ENCODE measurements at places on chromosomes 12 and 14.

DNA sequence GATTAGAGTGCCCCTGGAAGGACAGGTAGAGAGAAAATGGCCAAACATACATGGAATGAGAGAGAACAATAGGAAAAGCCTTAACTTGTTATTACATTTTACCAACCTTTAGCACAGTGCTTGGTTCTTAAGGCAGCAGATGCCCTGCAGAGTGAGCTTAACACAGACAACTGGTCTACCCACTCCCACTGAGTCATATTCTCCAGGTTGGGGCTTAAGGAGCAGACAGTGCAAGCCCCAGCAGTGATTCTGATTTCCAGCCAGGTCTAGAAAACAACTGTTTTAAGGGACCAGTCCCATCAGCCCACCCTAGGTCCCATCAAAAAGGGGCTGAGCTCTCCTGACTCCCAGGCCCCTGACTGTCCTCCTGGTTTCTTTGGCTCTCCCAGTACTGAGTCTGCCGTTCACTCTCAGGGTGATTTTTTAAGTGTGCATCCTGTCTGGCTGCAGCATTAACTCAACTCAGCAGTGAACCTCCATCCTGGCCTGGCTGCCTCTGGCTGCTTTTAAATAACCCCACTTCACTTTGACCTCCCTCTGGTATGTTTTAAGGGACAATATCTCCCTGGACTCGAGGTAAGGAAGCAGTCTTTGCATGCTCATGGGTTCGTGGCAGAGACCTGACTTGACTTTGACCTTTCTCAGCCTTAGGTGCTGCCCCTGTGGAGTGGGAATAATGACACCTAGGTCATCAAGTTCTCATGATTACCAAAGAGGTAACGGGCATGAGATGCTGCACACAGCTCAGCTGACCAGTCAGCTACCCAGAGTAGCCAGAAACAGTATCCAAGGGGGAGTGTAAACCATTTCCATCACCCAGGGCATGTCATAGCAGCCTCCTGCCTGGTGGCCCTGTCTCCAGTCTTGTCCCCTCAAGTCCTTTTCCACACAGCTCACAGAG is 210.7 kb upstream of the PWP1 start:
- no peaks in the 10 kb centered on the region for H3K4me1 ChIP-seq
- no peaks in the 10 kb centered on the region for H3K36me3 ChIP-seq
- no peak for DNase-seq

- H3K27me3 ChIP-seq: no peaks in the 10 kb centered on the region
- no peak overlapping the region for H3K4me3 ChIP-seq
- DNase-seq: no peak
- no peaks in the 10 kb centered on the region for H3K4me1 ChIP-seq
- H3K36me3 ChIP-seq: no peaks in the 10 kb centered on the region
Measured at GRCh38 chr12:94169966-94170689, 21.8 kb downstream of the PLXNC1 start.

DNA sequence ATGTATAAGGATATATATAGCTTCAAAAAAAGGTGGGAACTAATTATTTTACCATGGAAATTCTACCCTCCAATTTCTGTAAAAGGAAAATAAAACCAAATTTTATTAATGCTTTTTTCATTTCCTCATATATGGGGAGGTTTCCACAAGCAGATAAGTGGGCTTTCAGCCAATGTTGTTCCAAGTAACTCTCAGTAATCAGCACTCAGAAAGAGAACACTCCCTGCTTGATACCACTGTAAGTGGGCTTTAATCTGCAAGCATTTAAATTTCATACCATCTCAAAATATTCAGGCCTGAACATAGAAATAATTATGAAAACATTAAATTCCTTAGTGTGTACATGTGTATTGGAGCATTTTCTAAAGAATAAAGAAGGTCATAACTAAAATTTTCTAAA is 827.6 kb downstream of the C12orf50 start:
- H3K27me3 ChIP-seq: no peaks in the 10 kb centered on the region
- H3K4me3 ChIP-seq: no peak overlapping the region
- H3K4me1 ChIP-seq: no peaks in the 10 kb centered on the region
- no peak for DNase-seq
- no peak overlapping the region for H3K27ac ChIP-seq

DNA sequence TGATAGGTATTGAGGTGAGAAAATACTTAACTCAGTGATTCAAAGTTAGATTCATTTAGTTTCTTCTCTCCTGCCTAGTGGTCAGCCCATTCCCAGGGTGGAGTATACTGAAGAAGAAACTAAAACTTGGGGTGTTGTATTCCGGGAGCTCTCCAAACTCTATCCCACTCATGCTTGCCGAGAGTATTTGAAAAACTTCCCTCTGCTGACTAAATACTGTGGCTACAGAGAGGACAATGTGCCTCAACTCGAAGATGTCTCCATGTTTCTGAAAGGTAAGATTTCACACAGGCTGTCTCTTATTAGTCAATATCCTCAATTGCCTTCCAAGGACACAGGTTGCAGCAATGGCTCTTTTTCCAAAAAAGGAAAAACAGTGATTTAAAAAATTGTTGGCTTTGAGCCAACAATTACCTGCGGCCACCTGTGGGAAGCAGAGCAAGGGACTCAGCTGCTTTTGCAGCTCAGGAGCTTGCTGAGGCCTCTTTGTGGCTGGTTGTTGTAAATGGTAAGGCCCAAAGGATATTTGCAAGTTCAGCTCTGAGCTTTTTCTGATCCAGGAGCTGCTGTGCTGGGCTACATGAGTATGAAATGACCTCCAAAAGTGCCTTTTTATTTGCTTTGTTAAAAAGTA is 33.9 kb downstream of the TPH2 start:
- no peak for DNase-seq
- no peaks in the 10 kb centered on the region for H3K36me3 ChIP-seq
- H3K27me3 ChIP-seq: no peaks in the 10 kb centered on the region
- no peak overlapping the region for H3K4me3 ChIP-seq
- no peaks in the 10 kb centered on the region for H3K4me1 ChIP-seq

DNA sequence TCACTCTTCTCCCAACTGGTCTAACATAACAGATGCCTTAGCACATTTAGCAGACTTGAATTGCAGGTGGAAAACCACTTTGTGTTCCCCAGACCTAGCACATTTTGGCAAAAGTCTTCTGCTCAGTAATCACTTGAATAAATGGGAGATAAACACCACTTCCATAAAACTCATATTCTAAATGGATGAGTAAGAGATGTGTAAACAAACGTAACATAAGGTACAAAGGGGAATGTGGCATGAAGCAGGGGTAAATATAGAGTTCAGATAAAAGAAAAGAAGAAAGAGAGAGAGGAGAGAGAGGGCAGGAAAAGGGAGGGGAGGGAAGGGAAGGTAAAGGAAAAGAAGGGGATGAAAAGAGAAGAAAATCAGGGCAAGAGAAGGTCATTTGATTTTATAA is 17.0 kb upstream of the KERA start:
- H3K36me3 ChIP-seq: no peaks in the 10 kb centered on the region
- DNase-seq: no peak
- no peaks in the 10 kb centered on the region for H3K27me3 ChIP-seq
- H3K4me3 ChIP-seq: no peak overlapping the region
